T-cell (primary cell): ENCODE measurements at places on chromosomes 7 and 10.

- H3K27ac ChIP-seq, result no peak overlapping the region
- peaks cover 4% of the 10 kb centered on the region for H3K36me3 ChIP-seq
- DNase-seq, result no peak
- H3K4me1 ChIP-seq, result no peaks in the 10 kb centered on the region
- H3K4me3 ChIP-seq, result no peak overlapping the region
These were observed 61.9 kb upstream of the DNAJB12 start for GRCh38 chr10:72416661-72417060.

DNA sequence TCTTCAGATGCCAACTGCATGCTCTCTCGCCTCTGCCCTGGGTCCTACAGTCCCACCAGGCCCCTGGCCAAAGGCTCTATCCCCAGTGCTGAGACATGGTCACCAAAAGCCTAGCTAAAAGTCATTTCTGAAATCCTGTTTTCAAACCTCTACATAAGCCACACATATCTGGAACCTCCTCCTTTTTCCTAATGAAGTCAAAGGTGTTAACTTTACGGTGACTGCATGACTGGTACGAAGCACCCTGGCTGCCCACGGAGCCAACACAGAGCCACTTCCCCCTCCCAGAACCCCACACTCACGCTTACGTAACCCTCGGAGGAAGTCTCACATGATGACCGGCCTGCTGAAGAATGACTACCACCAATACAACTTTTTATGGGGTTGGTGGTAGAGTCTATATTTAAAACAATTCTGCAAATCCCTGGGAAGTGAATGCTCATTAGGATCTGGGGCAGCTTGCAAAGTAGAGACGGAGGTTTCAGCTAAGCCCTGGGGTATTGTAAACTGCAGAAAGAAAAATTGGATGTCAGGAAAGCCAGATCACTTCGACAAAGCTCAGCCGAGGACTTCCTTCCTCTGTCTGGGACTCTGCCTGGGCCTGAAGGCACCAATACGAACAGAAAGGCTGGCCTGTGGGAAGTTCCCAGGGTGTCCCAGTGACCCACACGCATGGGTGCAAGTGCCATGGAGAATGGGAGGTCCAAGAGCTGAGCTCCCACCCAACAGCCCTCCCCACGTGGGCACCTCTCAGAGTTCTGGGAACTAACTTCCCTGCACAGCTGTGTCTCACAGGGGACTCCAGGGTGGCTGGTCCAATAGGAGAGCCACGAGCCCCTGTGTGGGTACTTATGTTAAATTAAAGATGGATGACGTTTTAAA, 50.7 kb downstream of the PDGFA start:
- DNase-seq, result no peak
- H3K4me3 ChIP-seq, result no peak overlapping the region
- H3K27ac ChIP-seq, result no peak overlapping the region

GRCh38 chr10:128716181-128716580, 590.0 kb upstream of the MKI67 start:
- H3K4me3 ChIP-seq, result no peak overlapping the region
- DNase-seq, result no peak
- no peaks in the 10 kb centered on the region for H3K36me3 ChIP-seq
- no peak overlapping the region for H3K27ac ChIP-seq
- no peaks in the 10 kb centered on the region for H3K27me3 ChIP-seq

DNA sequence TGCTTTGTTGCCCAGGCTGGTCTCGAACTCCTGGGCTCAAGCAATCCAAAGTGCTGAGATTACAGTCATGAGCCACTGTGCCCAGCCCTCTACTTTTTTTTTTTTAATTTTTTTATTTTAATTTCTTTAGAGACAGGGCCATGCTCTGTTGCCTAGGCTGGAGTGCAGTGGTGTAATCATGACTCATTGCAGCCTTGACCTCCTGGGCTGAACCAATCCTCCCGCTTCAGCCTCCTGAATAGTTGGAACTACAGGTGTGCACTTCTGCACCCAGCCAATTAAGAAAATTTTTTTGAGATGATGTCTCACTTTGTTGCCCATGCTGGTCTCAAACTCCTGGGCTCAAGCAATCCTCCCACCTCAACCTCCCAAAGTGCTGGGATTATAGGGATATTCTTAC, 528.6 kb downstream of the GATA3 start:
- no peak overlapping the region for H3K4me3 ChIP-seq
- H3K4me1 ChIP-seq, result no peaks in the 10 kb centered on the region
- no peak for DNase-seq
- no peaks in the 10 kb centered on the region for H3K36me3 ChIP-seq
- no peaks in the 10 kb centered on the region for H3K27me3 ChIP-seq

DNA sequence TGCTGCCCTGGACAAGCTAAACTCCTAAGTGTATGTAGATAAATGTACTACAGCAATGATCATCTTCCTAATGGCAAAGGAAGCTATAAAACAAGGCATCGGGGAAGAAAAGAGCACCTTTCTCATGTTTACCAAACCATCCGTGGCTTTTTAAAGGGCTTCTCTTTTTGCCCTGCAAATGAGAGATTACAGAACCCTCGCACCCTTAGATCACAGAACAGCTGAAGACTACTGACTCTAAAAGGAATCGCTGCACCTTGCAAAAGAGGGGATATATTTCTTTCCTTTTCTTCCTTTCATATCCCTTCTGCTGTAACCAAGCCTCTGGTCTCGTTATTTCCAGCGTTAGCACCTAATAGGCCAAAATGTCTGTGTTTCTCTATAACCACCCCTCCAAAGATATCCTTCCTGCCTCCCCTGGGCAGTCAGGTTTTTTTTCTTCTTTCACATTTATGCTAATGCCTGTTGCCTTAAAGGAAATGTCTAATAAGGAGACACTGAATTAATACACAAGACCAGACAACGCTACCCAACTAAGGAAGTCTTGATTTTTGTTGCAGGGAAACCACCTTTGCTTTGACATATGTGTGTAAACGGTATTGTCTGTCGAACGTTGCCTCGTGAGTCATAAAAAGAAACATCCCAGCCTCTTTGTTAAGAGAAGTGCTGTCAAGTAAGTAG, 10.5 kb downstream of the ST8SIA6 start:
- H3K4me1 ChIP-seq, result no peaks in the 10 kb centered on the region
- H3K36me3 ChIP-seq, result no peaks in the 10 kb centered on the region
- no peak overlapping the region for H3K4me3 ChIP-seq
- H3K27me3 ChIP-seq, result no peaks in the 10 kb centered on the region
- H3K27ac ChIP-seq, result no peak overlapping the region
- no peak for DNase-seq

GRCh38 chr10:1467334-1468076, 269.8 kb downstream of the ADARB2 start:
- H3K27ac ChIP-seq, result no peak overlapping the region
- H3K27me3 ChIP-seq, result no peaks in the 10 kb centered on the region
- H3K4me3 ChIP-seq, result no peak overlapping the region
- no peaks in the 10 kb centered on the region for H3K36me3 ChIP-seq
- H3K4me1 ChIP-seq, result peaks cover 1% of the 10 kb centered on the region

GRCh38 chr10:28497313-28498126, 35.4 kb upstream of the WAC start:
- no peak overlapping the region for H3K4me3 ChIP-seq
- H3K36me3 ChIP-seq, result no peaks in the 10 kb centered on the region
- DNase-seq, result no peak
- no peak overlapping the region for H3K27ac ChIP-seq

- no peaks in the 10 kb centered on the region for H3K27me3 ChIP-seq
- DNase-seq, result no peak
- H3K4me1 ChIP-seq, result no peaks in the 10 kb centered on the region
- no peak overlapping the region for H3K4me3 ChIP-seq
- H3K27ac ChIP-seq, result no peak overlapping the region
- H3K36me3 ChIP-seq, result no peaks in the 10 kb centered on the region
These were observed 27.6 kb upstream of the MKRN1 start for GRCh38 chr7:140506788-140507464.

DNA sequence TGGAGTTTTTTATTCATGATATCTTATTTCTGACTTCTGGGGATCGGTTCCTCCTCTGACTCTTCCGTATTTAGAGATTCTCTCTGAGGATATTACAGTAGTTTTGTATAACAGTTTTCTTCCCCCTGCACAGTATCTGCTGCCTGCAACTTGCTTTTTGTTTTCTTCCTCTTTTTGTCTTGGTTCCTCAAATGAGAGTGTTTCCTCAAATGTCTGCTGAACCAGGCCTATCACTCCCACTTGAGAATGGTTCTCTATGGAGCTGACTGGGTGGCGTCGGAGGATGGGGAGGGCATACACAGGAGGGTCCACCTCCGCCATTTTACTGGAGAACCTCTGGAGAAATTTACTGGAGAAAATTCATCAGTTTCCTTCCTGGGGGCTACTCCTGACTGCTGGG, 27.7 kb downstream of the ARHGAP22 start:
- no peaks in the 10 kb centered on the region for H3K36me3 ChIP-seq
- no peak overlapping the region for H3K4me3 ChIP-seq
- no peak for DNase-seq
- H3K27ac ChIP-seq, result no peak overlapping the region

GRCh38 chr10:74077416-74077815, 73.2 kb downstream of the AP3M1 start:
- peaks cover 5% of the 10 kb centered on the region for H3K36me3 ChIP-seq
- no peak overlapping the region for H3K27ac ChIP-seq
- H3K27me3 ChIP-seq, result no peaks in the 10 kb centered on the region
- no peak for DNase-seq
- no peak overlapping the region for H3K4me3 ChIP-seq

- no peaks in the 10 kb centered on the region for H3K36me3 ChIP-seq
- H3K27ac ChIP-seq, result no peak overlapping the region
- no peak overlapping the region for H3K4me3 ChIP-seq
- peaks cover 31% of the 10 kb centered on the region for H3K27me3 ChIP-seq
These were observed 174.5 kb upstream of the PPP2R2D start for GRCh38 chr10:131726076-131726880.

- peaks cover 5% of the 10 kb centered on the region for H3K36me3 ChIP-seq
- H3K27me3 ChIP-seq, result no peaks in the 10 kb centered on the region
- H3K4me1 ChIP-seq, result peaks cover 2% of the 10 kb centered on the region
- H3K4me3 ChIP-seq, result no peak overlapping the region
These were observed 238.7 kb upstream of the TCF7L2 start for GRCh38 chr10:112711366-112711765.

DNA sequence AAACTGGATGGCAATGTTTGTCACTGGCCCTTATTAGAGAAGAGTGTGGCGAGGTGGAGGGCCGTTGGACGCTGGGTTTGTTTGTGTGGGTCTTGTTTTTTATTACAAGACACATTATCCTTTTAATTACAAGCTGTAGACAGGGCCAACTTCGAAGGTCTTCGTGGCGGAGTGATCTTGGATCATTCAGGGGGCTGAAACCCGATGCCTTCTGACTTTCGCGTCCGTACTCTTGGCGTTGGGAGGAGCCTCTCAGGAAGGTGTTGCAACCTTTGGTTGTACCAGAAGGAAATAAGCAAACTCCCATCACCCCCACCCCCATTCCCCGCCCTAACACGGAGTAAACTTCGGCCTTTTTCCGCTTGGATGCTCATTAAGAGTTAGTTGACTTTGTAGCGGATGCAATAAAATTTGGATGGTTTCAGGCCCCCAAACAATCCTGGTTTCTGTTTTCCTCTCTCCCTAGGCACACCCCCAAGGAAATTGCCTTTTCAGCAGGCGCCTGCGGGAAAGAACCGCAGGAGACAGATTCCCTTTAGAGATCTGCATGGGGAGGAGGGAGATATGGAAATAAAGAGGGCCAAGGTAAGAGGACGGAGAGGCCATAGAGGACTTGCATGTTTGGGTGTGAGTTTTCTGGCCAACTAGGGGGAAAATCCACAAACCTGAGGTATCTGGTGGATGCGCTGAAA, 294.5 kb upstream of the NFE2L3 start:
- H3K4me1 ChIP-seq, result peaks cover 2% of the 10 kb centered on the region
- H3K27me3 ChIP-seq, result peaks cover 86% of the 10 kb centered on the region
- peak overlapping the region; percentile 22 for H3K4me3 ChIP-seq
- DNase-seq, result no peak

GRCh38 chr10:2150288-2150687, 413.0 kb upstream of the ADARB2 start:
- no peaks in the 10 kb centered on the region for H3K4me1 ChIP-seq
- DNase-seq, result no peak
- H3K4me3 ChIP-seq, result no peak overlapping the region
- H3K27ac ChIP-seq, result no peak overlapping the region
- H3K36me3 ChIP-seq, result no peaks in the 10 kb centered on the region
- peaks cover 7% of the 10 kb centered on the region for H3K27me3 ChIP-seq

GRCh38 chr10:103869336-103869735, 14.0 kb upstream of the SH3PXD2A start:
- DNase-seq, result no peak
- no peak overlapping the region for H3K4me3 ChIP-seq
- no peaks in the 10 kb centered on the region for H3K4me1 ChIP-seq
- no peaks in the 10 kb centered on the region for H3K36me3 ChIP-seq
